Immature natural killer cell (primary cell): ENCODE measurements at places on chromosomes 11 and 22. TPM values are rescaled to one million over a fixed set of nuclear protein-coding genes. Genes with fewer than 3 reads are reported as not detected.

GRCh38 chr11:77455740-77456139, 18.2 kb downstream of the PAK1 start:
- no peak for DNase-seq

DNA sequence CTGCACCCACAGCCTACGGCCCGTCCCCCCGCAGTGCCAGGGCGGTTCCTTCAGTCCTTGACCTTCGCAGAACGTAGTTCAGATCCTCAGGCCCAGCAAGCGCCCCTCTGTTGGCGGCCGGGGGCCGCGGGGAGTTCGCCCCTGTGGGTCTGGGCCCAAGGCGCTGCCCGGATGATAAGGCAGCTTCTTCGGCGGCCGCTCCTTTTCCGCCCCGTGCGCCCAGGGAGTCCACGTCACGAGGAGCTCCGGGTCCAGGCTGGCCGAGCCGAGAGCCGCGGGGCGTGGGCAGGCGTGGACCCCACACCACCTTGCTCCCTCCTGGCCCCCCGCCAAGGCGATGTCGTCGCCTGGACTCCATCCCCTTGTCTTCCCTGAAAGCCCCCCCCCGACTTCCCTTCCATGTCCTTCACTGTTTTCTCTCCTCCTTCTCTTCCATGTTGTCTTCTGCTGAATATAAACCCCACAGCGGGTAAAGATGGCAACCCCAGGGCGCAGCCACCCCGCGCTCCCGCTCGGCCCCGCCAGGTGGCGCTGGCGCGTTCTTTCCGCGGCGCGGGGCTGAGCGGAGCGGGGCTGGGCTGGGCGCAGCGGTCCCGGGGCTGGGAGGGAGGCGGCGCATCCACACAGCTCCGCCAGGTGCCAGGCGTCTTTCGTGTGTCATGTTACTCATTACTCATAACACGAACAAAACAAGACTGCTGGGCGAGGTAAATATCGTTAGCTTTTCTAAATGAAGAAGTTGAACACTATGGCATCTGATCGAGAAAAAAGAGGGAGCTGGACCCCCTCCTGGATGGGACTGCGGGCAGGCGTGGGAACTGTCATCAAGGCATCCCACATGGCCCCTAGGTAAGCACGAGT, 321.0 kb downstream of the NTM start:
- DNase-seq = no peak

CLDN5 gene
- 3.6 TPM for polyA plus RNA-seq

DNA sequence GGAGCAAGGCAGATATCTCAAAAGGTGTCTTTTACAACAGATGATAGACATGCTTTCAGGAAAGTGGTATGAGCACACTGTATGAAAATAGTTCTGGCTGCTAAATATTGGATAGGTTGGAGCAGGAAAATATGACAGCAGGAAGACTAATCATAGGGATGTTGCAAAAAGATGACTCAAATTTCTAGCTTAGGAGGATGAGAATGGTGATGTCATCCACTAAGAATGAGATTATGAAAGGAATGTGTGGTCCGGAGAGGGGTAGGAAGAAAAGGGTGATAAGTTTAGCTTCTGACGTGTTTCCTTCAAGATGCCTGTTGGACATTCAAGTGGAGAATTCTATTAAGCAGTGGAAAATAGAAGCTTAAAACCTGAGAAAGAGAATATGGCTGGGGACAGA, 46.4 kb downstream of the RCN1 start:
- DNase-seq = no peak

DNA sequence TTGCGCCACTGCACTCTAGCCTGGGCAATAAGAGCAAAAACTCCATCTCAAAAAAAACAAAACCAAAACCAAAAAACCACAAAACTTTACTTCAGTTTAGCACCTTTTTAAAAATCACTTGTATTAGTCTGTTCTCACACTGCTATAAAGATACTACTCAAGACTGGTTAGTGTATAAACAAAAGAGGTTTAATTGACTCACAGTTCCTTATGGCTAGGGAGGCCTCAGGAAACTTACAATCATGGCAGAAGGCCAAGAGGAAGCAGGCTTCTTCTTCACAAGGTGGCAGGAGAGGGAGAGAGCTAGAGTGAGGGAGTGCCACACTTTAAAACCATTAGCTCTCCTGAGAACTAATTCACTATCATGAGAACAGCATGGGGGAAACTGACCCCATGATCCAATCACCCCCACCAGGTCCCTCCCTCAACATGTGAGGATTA, 261.3 kb downstream of the TMEM135 start:
- DNase-seq = peak; percentile 42

- DNase-seq = no peak
Observed at GRCh38 chr11:76455931-76456330, 11.1 kb downstream of the EMSY start.

DNA sequence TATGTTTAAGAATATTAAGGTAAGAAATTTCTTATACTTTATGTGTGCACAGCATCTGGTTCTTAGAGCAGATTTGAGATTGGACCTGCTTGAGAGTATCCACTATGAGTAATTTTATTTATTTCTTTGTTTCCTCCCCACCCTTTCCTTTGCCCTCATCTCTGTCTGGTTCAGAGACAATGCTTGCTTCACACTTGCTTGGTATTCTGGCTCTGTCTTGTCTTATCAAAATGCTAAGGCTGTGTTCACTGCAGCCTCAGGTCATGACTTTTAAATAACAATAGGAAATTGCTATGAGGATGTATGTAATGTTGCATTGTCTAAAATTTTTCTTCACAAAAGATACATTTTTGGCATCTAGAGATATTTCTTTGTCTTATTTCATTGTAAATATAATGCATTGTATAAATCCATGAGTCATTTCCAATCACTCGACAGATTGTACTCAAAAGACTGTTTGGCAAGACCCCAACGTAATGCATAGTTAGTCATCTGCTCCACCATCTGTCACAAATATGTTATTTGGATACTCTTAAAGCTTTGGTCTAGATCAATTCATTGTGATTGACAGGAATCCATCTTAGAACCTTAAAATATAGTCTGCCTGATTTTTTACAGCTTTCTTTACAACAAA, 395.7 kb downstream of the AASDHPPT start:
- DNase-seq = no peak

DNA sequence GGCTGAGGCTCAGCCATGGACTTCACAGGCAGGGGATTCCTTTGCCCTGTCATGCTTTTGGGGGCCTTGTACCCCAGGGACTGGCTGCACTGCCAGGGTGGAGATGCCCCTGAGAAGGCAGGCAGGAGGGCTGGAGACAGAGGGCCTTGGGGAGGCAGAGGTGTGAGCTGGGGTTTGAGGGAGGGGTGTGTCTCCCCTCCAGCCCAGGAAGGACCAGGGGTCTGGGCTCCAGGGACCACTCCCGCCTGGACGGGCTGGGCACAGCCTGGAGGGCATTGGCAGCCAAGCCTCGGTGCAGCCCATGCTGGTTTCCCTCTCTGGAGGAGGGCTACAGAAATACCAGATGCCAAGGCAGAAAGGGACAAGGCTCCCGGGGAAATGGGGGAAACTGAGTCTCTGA, 19.5 kb downstream of the OTUB1 start:
- DNase-seq = no peak

- no peak for DNase-seq
Observed at GRCh38 chr11:23138761-23139160, 278.5 kb upstream of the CCDC179 start.

INPP5J gene
- polyA plus RNA-seq = not detected

DNA sequence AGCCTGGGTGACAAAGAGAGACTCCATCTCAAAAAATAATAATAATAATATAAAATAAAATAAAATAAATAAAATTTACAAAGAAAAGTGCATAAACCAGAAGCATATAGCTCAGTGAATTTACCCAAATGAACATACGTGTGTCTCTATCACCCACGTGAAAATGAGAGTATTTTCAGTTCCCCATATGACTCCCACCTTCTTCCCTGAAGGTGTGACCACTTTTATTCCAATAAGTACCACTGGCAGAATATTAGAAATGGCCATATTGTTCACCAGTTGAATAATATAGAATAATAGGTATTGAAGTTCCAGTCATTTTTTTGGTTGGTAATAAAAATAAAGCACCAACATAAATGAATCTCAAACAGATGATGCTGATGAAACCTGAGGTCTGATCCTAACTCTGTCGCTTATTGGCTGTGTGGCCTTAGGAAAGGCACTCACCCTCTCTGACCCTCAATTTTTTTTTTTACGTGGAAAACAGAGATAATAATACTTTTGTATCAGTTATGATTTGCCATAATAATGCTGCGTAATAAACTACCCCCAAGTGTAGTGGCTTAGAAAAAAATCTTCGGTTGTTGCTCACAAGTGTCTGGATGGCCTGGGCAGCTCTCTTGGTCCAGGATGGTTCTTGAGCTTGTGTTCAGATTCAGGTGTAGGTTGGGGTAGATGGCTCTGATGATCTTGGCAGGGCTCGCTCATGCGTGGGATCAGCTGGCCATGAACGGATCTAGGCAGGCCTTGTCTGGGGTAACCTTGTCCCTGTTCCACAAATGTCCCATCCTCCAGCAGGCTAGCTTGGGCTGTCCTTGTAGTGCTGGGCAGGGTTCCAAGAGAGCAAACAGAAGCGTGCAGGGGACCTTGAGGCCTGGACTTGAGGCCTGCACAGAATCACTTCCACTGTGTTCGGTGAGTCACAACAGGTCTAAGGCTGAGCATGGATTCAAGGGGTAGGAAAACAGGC, 88.1 kb downstream of the MYO18B start:
- DNase-seq = no peak

DNA sequence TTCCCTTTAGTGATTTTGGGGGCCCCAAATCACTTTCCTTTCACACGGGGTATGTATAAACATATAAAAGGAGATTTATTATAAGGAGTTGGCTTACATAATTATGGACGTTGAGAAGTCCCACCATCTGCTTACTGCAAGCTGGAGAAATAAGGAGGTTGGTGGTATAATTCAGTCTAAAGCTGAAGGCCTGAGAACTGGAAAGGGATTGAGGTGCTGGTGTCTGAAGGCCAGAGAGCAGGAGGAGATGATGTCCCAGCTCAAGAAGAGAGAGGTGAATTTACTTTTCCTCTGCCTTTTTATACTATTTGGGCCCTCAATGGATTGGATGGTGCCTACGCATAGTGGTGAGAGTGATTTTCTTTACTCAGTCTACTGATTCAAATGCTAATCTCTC, 1.3 kb upstream of the ZNF202 start:
- DNase-seq = no peak

DNA sequence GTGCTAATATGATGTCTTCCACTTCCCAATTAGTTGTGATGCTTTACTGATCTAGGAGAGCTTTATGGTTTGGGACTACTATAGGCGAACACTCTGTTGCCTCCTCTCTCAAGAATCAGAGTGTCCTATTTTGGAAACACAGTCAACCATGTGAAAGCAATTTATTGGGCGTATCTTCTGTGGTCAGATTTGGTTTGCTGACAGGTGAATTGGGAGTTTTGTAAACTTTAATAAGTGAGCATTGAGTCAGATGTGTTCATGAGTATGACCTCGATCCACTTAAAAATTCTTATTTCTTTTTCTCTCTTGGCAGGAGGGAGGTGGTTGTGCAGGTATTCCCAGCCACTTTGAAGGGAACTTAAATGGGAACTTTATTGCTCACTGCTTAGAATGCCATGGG, 4.4 kb downstream of the CAT start:
- no peak for DNase-seq

DNA sequence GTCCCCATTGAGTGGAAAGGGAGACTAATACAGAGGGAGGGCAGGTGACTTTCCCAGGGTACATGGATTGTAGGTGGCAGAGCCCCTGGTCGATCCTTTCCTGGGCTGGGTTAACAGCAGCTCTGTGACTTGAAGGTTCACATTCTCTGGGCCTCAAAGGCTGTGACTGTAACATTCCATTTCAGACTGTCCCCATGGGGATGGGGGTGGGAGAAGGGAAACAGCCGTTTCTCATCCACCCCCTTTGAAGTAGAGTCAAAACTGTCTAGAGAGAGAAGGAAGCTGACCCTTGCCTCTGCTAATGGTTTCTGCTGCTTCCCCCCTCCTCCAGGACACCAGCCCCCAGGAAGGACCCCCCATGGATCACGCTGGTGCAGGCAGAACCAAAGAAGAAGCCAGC, 19.2 kb downstream of the MICALL1 start:
- DNase-seq = no peak

DNA sequence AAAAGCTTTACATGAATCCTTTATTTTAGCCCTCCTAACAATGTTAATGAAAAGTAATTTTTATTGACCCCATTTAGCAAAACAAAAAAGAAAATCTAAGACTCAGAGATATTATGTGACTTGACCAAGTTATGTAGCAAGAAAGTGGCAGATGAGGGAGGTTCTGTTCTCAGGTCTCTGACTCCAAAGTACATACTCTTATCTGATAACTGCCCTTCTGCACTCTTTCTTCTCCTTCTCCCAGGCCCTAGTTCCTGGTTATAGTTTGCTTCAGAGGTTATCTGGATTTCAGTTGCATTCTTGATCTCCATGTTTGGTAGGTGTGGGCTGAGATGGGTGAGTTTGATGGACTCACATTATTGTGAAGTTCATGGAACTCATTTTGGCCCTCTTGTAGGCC, 4.5 kb downstream of the OR9Q2 start:
- DNase-seq = no peak

DNA sequence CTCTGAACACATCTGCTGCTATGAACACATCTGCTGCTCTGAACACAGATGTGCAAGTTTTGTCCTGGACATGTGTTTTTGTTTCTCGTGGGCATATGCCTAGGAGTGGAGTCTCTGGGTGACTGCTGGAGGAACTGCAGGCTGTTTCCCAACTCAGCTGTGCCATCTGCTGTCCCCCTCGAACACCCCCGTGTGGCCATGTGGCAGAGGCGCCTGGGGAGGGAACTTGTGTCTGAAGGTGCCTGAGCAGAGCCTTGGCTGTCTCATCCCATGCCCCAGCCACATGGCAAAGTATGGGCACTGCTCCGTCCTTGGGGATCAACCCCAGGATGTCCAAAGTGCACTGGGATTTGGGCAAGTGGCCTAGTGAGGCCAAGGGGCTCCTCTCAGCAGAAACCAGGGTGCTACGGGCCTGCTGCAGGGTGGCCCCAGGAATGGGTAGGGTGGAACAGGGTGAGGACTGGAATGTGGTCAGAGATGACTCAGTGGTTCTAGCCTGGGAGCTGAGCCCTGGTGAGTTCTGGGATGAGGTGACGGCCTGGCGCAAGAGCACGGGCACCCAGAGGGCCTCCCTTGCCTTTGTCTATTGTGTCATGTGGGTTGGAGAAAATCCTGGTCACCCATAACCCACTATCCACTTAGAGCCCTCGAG, 14.7 kb downstream of the GATD1 start:
- DNase-seq = no peak

- no peak for DNase-seq
Observed at GRCh38 chr11:59380263-59381059, 21.8 kb downstream of the OR5AN1 start.
